Adipocyte (in vitro differentiated cells): ENCODE measurements at places on chromosomes 6 and 20.

DNA sequence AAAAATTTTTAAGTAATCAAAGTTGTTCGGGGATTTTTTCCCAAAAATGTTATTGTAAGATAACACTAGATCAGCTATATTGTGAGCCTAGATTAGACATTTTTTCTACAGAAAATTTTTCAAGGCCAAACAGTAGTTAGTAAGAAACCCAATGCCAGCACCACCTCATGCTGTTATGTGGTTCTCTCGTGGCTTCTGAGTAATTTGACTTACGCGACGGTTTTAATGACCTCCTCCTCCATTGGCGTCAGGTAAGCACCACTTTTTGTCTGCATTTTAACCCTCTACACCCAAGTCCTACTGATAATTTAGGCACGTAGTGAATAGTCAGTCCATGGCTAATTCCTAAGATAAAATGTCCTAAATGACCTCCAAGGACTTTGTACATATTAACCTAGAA is 9.7 kb downstream of the RPS6KA2 start:
- DNase-seq = no peak

DNA sequence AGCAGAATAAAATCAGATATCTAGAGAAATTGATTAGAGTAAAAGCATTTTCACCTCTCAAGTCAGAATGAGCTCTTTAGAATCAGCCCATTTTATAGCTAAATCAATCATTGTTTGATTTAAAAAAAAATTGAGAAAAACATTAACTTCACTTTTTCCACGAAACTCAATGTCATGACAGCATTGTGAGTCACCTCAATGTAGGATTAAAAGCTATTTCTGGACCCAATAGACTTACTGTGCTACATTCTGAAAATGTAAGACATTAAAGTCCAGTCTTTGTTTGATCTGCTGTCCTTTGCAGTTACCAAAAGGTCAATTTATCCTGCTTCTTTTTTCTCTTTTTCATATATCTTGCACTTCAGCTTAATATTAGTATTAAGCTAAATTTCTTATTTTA is 519.4 kb upstream of the ZNF337 start:
- peak; percentile 20 for DNase-seq

GRCh38 chr6:36252005-36252404 is 17.9 kb upstream of the PNPLA1 start:
- no peak for DNase-seq

DNA sequence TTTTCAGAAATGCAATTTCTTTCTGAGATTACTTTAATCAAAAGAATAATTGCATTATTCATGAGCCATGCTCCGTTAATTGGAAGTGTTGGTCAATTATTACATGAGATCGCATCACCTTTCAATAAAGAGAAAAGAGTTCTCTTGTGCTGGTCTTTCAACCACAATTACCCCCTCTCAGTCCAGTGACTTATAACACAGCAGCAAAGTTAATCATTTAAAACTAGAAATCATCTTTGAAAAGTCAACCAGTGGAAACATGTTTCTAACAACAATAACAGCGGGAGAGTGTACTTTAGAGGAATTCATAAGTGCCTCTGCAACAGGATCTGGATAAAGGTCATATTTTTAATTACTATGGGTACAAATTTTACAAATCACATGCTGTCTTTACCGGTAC is 384.4 kb upstream of the AGPAT4 start:
- DNase-seq = no peak

- DNase-seq = peak; percentile 74
Observed at GRCh38 chr20:58112017-58112781, 116.3 kb downstream of the ANKRD60 start.

DNA sequence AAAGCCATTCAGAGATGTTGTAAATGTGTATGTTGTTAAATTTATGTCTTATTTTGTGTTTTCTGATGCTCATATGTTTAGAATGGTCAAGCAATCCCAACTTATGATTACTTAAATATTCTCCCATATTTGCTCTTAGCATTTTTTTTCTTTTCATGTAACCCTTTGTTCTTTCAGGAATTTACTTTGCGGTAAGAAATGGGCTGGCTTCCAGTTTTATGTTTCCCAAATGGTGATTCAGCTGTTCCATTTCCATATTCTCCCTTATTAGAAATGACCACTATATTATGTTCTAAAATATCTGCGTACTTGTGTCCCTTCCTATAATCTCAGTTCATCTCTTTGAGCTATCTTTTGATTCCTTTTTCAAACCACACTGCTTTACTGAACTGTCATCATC is 113.7 kb downstream of the CDH26 start:
- DNase-seq = no peak

GRCh38 chr6:48743738-48744137 is 632.7 kb upstream of the PTCHD4 start:
- DNase-seq = peak; percentile 19

DNA sequence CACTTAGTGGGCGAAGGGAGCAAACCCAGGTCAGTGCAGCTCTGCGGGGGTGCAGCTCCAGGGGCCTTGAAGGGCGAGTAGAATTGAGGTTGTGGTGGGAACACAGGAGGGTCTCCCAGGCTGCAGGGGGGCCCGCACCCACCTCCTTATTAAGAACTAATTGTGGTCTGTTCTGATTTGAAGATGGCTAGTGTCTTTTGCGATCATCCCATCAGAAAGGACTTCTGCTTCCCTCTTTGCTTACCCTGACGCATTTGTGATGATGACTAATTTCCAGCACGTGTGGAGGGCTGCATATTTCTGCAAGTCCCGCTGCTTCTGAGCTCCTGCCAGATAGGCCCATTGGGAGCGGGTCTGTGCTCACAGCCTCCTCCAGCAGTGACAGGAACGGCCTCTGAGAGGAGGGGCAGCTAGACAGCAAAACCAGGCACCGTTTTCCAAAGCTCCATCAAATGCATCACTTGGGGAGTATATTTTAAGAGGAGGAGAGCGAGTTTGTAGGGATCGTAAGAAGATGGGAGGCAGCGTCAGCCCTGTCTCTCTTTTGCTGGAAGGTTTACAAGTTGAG is 268.9 kb downstream of the CDH4 start:
- DNase-seq = no peak

- no peak for DNase-seq
Observed at GRCh38 chr6:136085370-136086115, 164.6 kb downstream of the MTFR2 start.

DNA sequence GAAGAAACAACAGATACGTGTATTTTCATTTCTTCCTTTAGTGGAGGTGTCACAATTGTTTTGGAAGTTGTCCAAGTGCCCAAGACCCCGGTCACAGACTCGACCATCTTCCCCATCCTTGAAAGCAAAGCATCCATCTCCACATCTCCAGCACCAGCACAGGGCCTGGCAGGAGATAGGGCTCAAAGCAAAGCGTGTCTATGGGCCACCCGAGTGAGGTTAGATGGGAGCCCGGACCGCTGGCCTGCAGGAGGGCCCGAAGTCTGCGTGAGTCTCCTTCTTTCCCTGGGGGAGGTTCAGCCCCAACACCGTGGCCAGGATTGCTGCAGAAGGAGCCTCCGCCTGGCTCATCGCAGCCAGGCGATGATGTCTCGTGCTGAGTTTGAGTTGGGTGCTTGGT is 83.5 kb upstream of the SULF2 start:
- no peak for DNase-seq

DNA sequence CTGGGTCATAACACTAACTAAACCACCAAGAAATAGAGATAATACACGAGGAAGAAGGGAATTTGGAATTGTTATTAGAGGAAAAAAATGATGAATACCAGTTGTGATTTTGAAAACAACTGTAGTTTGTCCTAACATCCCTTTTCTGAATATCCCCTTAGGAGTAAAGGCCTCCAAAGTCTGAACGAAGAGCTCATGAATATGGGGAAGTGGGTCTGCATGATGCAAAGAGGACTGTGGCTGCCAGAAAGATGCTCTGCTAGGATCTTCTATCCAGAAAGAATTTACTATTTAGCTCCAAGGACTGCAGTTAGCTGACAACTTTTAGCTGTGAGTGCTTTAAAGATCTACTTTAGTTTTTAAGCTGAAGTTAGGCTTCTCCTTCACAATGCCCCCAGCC is 308.8 kb upstream of the HS3ST5 start:
- no peak for DNase-seq

DNA sequence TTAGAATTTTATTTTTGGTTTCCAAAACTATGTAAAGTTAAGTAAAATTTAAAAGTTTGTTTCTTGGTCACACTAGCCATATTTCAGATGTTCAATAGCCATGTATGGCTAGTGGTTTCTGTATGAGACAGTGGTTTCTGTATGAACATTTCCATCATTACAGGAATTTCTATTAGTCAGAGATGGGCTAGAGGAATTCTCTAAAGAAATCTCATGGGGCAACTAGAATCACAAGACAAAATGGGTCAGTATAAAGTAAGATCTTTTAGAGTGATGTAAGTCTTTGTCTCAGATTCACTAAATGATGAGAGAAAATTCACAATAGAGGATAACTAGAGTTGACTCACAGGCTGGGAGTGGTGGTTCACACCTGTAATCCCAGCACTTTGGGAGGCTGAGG is 149.0 kb downstream of the FUT9 start:
- DNase-seq = no peak

- DNase-seq = no peak
Observed at GRCh38 chr6:170265655-170266054, 25.2 kb downstream of the DLL1 start.

DNA sequence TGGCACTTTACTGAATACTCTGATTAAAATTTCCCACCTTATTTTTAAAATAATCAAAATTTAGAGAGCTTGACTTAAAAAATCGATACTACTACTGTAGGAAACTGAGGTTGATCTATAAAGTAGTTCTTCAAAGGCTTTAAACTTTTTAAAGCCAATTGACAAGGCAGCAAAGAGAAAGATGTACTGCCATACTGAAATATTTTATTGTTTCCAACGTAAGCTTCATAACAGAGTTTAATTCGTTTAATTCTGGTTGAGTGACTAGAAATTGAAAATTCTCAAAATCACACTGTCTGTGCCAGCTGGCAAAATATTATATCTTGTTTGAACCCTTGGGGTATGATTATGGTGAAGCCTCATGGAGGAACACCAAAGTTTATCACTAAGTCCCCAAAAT is 207.6 kb downstream of the UNC5CL start:
- no peak for DNase-seq

GRCh38 chr6:151110576-151110905 is 129.2 kb upstream of the AKAP12 start:
- no peak for DNase-seq

- DNase-seq = peak; percentile 65
Observed at GRCh38 chr6:44800171-44800783, 412.8 kb downstream of the CDC5L start.

GRCh38 chr6:21981235-21981833 is 315.5 kb downstream of the PRL start:
- no peak for DNase-seq

GRCh38 chr20:17646961-17647301 is 35.1 kb downstream of the RRBP1 start:
- DNase-seq = no peak
